Stimulated activated CD8-positive, alpha-beta memory T cell treated with anti-CD3 and anti-CD28 coated beads, Interleukin-15, amount 100 ng/mL, for 4 hours (primary cell): ENCODE measurements at places on chromosomes 11 and 22.

DNA sequence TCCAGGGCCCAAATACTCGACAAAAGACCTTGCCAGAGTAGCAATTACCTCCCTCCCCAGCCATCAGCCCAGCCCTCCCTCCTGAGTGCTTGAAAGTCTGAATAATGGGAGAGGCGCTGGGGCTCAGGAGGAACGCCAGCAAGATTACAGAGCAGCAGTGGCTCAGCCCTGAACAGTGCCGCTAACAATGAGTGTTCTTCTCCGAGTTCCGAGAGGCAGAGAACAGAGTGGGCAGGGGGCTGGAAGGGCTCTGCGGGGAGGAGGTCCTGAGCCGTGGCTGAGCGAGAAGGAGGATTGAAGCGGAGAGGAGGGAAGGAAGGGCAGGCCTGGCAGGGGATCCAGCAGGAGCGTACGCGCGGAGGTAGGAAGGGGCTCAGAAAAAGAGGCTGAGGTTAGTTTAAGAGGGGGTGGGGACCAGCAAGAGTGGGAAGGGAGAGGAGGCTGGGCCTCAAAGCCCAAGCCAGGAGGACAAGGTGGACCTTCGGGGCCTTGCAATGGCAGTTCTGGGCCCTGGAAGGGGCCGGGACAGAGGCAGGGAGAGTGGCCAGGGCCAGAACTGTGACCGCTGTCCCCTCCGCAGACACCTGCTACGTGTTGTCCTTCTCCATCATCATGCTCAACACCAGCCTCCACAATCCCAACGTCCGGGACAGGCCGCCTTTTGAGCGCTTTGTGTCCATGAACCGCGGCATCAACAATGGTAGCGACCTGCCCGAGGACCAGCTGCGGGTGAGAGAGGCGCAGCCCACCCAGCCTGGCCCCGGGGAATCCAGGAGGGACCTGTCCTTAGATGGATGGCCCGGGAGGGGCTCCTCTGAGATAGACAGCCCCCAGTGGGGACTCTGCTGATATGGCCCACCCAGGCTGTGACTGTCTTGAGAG is 20.6 kb downstream of the CYTH4 start:
- DNase-seq = no peak

- DNase-seq = no peak
Observed at GRCh38 chr11:122412581-122412980, 242.9 kb upstream of the UBASH3B start.

DNA sequence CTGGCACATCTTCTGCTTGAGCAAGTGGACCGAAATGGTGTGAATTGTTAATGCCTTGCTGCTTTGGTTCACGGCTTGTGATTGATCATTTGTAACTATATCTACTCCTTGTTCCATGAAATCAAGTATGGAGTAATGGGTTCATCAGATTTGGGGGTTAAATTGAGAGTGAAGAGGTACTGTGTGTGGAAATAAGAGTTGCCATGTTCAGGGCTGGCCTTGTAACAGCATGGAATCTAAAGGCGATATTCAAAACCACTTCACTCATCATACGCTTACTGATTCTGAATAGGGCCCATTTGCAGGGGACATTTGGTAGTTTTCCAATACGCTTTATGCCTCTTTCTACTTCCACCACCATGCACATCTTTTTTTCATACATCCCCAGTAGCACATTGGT is 122.2 kb downstream of the DCDC1 start:
- DNase-seq = no peak

DNA sequence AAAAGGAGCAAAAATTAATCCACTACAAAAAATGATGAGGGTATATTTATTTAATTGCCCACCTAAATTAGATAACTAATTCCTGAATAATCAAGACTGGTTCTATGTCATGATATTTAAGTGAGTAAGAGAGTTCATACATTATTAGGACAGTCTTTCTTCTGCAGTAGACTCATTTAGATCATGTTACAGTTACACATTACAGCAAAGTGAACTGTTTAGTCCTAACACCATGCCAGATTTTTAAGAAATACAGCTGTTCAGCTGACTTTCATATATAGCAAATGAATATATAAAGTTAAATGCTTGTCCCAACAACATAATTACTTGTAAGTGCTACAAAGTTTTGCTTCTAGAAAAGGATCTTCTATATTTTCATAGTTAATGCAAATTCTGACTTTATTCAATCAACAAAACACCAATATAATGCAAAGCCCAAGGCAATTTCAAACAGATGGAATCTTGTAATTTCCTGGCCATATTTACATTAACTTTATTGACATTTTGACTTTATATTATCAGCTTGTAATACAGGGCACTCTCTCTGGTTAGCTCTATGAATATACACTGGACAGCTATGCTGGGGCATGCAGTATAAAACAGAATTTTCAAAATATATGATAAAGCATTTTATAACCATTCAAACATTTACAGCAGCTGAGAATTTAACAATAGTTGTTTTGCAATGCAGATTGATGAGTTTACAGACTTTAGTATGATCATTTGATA is 45.7 kb upstream of the TP53AIP1 start:
- no peak for DNase-seq

- no peak for DNase-seq
Observed at GRCh38 chr22:47673557-47673956, 911.1 kb downstream of the TBC1D22A start.

DNA sequence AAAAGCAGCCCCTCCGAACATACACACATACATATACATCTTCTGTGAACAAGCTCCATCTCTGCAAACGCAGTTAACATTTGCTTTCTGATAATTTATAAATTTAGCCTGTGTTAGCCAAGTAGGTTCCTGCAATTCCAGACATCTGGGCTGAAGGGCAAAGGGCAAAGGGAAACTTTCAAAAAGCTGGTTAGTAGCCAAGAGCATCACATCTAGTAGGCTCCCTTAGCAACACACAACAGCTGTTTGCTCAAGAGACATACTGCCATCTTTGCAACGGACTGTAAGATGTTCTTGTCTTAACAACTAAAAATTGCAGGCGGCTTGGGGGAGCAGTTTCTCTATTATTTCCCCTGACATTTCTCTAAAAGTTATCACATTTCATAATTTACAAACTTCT is 134.9 kb downstream of the RBFOX2 start:
- DNase-seq = no peak

- no peak for DNase-seq
Observed at GRCh38 chr22:33163815-33164214, 105.6 kb upstream of the SYN3 start.

DNA sequence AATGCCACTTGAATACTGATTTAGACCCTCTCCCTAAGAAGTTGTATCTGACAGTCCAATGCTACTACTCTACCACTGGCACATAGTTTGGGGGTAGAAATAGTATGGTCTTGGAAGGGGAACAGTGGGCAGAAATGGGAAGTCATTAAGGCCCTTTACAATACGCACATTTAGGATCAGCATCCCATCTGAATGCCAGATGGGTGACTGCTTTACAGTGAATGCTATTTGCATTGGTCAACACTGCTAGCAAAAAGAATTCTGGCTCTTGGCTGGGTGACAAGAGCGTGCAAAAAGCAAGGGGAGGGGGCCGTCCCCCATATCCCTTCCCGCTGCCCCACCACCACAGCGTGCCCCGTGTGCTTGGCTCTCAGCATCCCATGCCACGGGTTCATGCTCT is 104.7 kb upstream of the BID start:
- DNase-seq = no peak

- DNase-seq = no peak
Observed at GRCh38 chr11:125170510-125171031, 6.0 kb downstream of the PKNOX2 start.
